ENCODE measurements at places on chromosomes 5 and 9. TPM values are rescaled to one million over a fixed set of nuclear protein-coding genes. Genes with fewer than 3 reads are reported as not detected.

Gene ZNF483
- total RNA-seq: 5.2 TPM

Gene OR1J2
- total RNA-seq: not detected

Gene ABCA1
- 0.09 TPM for total RNA-seq

Gene DDX4
- total RNA-seq: 0.12 TPM

Gene TICAM2
- total RNA-seq: 1.8 TPM

Gene NIM1K
- 0.66 TPM for total RNA-seq

Gene ADAMTS16
- not detected for total RNA-seq

- no peak for DNase-seq
These were observed 222.6 kb downstream of the VPS13A start for GRCh38 chr9:77399964-77400363.

GRCh38 chr5:149283626-149284480 is 12.2 kb downstream of the AFAP1L1 start:
- no peak for DNase-seq

- no peak for DNase-seq
These were observed 2.3 kb upstream of the MAN1B1 start for GRCh38 chr9:137084526-137084925.

GRCh38 chr5:31133488-31133887 is 60.0 kb upstream of the CDH6 start:
- no peak for DNase-seq

DNA sequence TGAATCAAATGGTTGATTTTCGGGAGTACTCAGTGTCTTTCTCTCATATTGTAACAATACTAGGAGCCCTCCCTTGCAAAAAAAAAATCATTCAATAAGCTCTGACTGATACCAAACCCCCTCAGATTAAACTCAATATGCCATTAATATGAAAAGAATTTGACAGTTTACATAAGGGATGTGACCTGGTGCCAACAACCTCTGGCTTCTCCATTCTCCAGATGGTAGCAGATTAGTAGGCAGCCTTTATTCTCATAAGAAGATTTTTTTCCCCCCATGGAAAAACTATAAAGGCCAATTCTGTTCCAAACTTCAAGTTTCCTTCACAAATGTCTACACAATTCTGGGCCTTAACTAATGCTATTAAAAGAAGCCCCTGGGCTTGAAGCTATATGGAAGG is 96.5 kb downstream of the EFNA5 start:
- no peak for DNase-seq

- no peak for DNase-seq
These were observed 22.2 kb upstream of the SLC9A3 start for GRCh38 chr5:546376-546908.

DNA sequence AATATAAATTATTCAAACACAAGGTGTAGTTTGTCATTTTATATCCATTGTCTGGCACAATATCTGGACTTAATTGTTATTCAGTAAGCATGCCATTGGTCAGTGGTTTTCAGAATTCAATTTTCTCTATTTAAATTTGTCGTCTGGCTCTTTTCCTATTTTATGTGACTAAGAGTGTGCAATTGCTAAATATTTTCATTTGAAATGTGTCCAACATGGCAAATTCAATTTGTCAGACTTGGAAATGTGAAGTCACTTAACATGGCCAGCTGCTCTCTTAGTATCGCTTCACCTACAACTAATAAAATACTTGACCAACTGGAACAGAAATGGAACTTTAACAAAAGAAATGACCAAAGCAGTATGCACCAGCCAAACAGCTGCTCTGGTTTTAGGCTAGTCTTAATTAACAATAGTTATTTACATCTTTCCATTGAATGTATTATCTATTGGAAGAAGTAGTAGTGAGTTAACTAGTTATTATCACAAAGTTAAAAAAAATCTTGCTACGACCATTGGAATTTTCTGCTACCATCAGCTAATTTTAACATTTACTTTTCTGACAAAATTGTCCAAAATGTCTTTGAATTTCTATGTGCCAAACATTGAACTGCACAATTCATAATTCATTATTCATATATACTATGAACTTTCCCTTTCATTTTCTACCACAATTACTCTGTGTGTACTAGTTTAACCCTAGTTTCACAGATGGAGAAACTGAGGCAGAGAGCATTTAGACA is 720.7 kb upstream of the FAM174A start:
- DNase-seq: no peak

GRCh38 chr9:73079326-73079725 is 72.3 kb upstream of the ANXA1 start:
- DNase-seq: no peak

DNA sequence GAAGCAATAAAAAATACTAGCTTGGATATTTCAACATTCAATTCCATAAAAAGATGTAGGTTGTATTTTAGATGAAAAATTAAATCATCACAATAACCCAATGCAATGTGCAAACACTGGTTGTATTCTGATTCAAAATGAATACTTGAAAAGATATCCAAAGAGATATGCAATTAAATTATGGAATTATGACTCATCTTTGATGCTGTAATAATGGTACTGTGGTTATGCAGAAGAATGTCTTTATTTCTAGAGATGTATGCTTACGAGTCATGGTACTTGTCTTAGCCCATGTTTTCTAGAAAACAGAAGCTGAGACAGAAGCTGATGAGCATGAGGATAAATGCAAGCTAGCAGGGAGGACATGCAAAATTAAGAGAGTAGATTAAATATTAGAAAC is 1941.4 kb upstream of the NUDT12 start:
- DNase-seq: no peak

DNA sequence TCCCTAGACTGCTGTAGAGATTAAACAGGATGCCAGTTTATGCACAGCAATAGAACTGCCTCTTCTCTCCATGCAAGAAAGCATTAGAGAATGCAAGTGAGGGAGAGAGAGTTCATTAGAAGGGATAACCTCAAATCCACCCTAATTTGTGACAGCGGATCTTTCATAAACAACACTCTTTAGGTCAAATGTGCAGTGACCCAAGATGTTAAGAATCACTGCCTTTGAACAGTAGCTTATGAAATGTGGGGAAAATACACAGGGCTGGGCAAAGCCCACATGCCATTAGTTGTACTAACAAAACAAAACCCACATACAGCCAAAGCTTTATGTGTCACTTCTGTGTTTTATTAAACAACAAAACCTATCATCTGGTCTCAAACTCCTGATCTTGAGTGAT is 36.2 kb upstream of the POU4F3 start:
- no peak for DNase-seq

DNA sequence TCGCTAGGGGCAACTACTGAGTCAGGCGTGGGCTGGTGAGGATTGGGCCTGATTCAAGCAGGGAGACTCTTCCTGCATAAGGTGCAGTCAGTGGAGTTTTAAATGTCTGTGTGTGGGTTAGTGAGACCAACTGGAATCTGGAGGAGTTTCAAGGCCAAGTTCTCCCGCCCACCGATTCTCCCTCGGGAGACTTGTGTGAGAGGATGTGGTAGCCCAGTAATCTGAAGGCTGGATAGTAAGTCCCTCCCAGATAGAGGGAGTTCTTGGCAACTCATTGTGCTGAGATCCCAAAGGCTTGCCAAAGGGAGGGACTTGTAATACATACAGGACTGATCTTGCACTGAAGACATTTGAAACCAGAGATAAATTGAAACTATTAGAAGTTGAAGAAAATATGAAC is 51.8 kb downstream of the WDR36 start:
- no peak for DNase-seq

DNA sequence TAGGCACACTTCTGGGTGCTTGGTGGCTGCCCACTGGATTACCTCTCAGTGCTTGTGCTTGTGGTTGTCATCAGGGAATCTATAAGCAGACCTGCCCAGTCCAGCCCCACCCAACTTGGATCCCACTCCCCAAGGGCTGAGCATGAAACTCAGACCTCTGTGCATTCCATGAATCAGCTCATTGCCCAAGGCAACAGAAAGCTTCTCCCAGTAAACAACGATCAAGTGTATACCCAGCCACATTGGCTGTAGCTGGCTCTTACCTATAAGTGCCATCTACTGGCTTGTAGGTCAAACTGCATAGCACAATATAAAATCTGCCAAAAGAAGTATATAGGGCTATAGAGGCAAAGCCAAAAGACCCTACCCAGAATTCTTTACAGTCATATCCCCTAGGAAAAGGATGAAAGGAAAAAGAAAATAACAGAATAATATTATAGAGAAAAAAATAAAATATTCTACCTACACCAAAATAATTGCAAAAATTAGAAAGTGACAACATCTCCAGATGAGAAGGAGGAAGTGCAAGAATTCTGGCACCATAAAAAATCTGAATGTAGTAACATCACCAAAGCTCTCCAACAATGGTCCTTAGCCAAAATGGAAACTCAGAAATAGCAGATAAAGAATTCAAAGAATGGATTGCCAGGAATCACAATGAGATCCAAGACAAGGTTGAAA is 321.0 kb upstream of the TRPC7 start:
- DNase-seq: no peak

- no peak for DNase-seq
These were observed 30.2 kb downstream of the SNX18 start for GRCh38 chr5:54547711-54548250.

DNA sequence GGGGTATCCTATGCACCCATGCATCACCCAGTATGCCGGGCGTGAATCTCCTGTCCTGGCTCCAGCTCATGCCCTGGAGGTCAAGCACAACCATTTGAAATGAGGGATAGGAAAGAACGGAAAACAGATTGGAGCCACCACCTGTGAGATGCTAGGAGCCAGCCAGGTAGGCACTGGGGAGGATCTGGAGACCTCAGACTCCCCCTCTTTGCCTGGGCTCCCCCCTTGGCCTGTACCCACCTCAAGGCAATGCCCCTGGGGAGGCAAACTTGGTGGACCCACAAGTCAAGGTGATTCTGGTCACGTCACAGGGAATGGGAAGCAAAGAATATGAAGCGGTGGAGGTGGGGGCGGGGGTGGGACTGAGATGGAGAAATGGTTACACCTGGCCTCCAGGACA is 92.6 kb downstream of the PAX5 start:
- no peak for DNase-seq

- DNase-seq: peak; percentile 64
These were observed 84.7 kb downstream of the PARP8 start for GRCh38 chr5:50751064-50751657.

DNA sequence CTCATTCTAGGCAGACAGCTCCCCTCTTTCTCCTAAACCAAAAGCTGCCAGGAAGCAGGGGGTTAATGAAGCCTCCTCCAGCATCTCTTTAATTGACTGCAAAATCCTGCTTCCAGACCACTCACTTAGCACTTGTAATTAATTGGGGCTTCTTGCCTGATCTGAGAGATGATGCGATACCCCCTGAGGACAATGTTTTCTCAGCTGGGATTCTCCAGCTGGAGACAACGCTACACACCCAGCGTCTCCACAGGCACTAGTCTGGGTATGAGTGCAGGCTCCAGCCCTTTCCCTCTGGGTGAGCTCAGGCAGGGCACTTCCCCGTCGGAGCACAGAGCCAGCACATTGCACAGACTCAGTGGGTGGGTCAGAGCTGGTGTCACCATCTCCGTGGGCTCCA is 16.1 kb downstream of the CPLX2 start:
- DNase-seq: no peak

DNA sequence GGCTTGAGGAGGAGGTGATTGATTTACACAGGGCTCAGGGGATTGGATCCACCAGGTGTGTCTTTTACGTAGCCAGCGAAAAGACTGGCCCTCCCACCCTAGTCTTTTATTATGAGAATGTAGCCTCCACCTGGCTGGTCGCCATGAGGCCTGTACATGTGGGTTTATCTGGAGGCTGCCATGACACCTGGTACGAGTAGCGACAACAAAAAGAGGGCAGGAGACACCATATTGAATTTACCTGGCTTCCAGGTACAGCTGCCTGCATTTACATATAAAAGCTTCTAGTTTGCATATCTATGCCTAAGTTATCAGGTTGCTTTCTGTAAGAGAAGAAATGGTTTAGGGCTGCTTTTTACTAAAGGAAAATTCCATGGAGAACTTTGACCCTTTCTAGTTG is 1173.7 kb upstream of the SEMA6A start:
- DNase-seq: no peak

All from activated CD8-positive, alpha-beta memory T cell treated with anti-CD3 and anti-CD28 coated beads, Interleukin-2, amount 10 ng/mL, durations not matched to agents 7 days and 5 days (primary cell).